ENCODE measurements at places on chromosomes 4 and X.

DNA sequence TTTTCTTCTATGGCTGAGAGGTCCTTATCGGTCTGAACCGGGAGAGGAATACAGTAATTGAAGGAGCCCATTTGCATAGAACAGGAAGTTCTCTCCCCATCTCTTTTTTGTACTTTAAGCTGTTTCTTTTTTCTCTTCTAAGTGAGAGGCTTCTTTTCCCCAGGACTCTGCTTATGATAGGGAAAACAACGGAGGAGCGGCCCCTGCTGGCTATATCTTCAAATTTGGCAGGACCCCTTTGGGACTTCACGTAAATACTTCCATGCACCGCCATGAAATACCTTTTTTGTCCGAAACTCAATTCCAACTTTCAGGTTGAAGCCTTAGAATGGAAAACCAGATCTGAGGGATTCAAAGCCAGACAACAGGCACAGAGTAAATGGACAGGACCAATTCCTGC, 1153.0 kb upstream of the INTU start:
- no peak for DNase-seq

GRCh38 chr4:98564852-98565251, 93.6 kb downstream of the TSPAN5 start:
- no peak for DNase-seq

DNA sequence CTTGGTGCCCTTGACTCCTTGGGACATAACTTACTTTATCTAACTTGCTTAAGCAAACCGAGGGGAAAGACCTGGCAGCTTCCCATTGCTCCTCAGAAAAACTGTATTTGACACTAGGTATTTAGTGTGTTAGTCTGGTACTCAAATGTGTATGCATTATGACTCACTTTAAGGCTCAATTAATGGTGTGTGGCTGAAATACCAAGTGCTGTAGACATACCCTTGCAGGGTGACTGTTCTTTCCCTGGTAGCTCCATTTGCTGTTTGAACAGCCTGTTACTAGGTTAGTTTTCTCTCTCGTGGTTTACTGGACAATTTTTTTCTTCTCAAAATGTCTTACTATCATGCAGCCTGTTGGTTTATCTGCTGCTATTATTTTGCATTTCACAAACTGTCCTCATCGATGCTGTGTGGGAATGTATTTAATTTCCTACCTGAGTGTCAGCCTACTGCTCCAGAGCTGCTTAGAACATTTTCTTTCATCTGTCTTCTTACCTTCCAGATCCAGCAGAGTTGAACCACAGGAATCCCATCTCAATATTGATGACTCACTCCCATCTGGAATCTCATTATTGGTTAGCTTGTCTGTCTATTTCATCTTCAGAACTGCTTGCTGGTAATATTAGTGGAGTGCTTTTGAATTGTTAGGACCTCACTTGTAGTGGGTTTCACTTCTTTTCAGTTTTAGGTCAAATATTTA, 158.0 kb upstream of the FAT1 start:
- DNase-seq: no peak

GRCh38 chrX:154517101-154517781, 1.2 kb upstream of the FAM3A start:
- no peak for DNase-seq

DNA sequence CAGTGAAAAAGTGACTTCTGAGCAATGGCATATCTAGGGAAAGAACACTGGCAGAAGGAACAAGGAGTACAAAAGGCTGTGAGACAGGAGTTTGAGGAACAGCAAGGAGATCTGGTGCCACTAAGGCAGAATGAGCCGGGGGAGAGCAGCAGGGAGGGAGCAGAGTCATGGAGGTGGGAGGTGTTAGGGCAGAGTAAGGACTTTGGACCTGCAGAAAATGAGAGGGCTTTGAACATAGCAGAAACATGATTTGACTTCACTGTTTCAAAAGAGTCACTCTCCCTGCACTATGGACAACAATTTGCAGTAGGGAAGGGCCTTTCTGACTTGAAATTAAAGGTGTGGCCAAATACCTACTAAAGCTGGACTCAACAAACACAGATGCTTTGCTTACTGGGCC, 356.2 kb downstream of the ADGRL3 start:
- DNase-seq: no peak

DNA sequence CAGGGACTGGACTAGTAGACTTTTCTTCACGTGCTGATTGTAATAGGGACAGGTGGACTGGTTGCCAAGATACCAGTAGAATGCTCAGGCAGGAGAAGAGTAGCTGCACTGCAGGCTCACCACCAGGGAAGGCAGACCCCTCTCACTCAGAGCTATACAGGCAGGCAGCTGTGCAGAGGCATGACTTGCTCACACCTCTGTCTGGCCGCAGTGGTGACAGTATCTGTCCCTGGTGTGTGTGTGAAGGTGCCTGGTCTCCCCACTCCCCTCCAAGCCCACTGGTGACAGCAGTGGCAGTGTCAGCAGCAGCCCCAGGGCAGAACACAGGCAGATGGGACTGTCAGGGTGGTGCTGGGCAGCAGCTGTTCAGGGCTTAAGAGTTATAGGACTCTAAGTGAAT, 140.7 kb downstream of the RPS6KA6 start:
- no peak for DNase-seq

DNA sequence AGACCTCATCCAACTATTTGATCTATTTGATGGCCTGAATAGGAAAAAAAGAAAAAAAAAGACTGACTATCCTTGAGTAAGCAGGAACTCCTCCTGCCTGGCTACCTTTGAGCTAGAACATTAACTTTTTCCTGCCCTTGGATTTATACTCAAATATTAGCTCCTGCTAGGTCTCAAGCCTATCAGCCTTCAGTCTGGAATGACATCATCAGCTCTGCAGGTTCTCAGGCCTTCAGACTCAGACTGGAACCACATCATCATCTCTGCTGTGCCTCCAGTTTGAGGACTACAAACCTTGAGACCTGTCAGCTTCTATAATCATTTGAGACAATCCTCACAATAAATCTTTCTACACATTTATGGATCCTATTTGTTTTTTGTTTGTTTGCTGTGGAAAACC, 754.0 kb upstream of the SLIT2 start:
- no peak for DNase-seq

GRCh38 chr4:41681054-41681453, 67.5 kb downstream of the PHOX2B start:
- no peak for DNase-seq

DNA sequence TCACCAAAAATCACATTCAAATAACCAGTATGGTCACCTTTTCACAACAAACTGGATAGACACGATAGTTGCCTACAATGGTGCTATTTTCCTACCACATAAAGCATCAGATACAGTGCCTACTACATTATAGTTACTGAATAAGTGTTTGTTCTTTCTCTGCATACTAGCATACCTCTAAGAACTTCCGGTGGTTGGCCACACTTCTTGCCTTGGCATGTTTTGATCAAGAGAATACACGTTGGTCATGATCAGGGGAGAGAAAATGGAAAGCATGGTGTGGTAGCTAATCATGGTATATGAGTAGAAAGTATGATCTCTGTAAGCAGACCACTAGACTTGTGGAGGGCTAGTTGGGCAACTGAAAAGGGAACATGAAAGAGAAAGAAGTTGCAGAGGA, 322.8 kb upstream of the DIAPH2 start:
- no peak for DNase-seq

DNA sequence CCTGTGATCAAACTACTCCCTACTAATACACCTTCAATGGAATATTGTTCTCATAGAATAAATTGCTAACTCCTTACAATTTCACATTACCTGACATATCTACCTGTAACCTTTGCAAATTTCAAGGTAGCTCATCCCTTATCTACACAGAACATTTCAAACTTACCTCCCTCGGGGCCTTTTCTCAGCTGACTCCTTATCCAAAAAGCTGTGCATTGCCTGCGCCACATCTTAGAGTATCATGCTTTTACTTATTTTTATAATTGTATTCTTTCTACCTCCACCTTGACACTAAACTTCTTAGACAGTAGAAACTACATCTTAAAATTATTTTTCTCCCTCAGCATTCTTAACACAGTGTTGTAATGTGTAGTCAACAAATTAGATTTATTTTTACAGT, 198.5 kb downstream of the FBXO8 start:
- DNase-seq: no peak

DNA sequence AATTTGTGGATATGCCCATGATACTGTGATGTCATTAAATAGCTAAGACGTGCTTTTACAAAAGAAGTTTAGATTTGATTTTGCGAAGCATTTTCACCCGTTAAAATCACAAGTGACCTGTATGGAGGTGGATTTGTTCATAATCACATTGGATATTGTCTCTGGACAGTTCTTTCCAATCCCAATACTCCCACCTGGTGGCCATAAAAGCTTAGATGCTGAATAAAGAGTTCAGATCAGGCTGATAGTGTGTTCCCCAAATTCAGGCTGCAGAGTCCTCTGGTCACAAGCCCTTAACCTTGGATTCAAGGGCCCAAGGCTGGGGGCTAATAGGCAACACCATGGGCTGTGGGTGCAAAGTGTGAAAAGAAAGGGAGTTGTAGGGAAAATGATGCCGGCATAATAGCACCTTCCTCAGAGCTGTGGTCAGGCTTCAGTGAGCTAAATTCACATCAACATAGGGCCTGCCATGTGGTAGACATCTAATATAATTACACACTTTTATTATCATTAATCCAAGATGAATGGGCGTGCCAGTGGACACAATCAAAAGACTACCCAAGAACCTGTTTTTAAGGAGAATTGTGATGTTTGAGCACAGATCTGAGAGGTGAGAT, 28.1 kb downstream of the SMIM43 start:
- no peak for DNase-seq

GRCh38 chrX:72714478-72714916, 391 bp upstream of the PHKA1 start:
- DNase-seq: no peak

GRCh38 chr4:56690393-56690792, 9.3 kb upstream of the HOPX start:
- DNase-seq: no peak

- DNase-seq: no peak
Observed at GRCh38 chr4:130738233-130738632, 1642.3 kb downstream of the C4orf33 start.

DNA sequence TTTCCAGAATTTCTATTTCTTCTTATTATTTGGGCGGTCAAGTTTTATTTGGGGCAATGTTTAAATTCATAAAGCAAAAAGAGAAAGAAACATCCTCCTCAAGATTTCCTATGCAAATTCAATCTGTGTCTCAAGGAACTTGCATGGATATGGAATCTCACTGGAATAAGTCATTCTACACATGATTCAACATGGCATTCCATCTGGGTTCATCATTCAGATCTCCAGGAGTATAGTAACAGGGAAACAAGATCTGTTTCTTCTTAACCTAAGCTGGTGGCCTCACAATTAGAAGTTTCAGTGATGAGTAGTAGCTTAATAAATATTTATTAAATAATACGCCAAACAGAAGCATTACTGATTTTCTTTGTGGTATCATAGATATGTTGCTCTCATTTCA, 19.8 kb downstream of the KLHL34 start:
- no peak for DNase-seq

DNA sequence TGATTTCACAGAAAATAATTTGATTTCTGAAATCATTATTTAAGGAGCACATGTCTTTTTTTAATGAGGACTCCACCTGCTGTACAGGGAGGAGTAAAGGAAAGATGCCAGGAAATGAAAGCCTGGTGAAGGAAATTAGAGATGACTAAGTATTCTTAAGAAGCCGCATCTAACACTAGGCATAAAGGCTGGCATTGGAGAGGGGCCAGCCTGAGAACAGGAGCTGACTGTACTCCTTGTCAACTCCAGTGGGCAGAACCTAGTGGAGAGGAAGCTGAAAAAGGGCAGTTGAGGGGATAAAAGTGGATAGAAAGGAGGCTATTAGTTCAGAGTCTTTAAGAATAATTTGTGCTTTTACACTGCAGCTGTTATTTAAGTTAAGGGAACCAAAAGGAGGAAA, 393.0 kb downstream of the PPP1R2C start:
- DNase-seq: no peak

GRCh38 chr4:108172753-108173598, 4.2 kb upstream of the LEF1 start:
- peak; percentile 63 for DNase-seq

DNA sequence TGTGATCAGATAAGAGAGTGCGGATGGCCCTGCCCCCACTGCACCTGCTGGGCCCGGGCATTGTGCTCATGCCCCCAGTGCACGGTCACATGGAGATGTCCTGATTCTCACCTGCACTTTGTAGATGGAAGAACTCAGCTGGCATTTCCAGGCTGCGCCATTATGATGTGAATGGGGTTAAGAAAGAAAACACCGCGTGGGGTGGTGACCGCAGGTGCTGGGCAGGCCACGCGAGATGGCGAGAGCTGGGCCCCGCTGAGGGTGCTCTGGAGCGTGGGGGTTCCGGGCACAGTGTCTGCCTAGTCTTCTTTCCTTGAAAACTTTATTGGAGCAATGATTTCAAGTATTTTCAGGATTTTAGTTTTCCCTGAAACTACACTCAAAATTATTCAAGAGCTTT, 17.8 kb upstream of the HGFAC start:
- DNase-seq: no peak

DNA sequence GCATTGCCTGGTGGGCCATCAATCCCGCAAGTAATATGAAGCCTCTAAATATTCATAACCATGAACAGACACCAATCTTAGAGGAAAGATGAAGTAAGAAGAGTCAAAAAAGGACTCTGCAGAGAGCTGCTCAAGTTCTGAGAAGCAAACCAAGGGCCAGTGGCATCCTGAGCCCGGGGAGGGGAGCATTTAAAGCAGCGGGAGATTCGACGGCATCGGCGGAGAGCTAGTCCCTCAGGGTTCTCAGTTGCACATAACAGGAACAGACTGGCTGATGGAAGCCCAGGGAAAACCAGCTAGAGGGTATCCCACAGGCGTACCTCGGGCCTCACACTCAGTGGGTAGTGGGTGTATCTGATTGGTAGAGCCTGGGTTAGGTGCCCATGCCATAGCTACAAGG, 4.9 kb upstream of the PNMA6E start:
- no peak for DNase-seq

GRCh38 chr4:182207830-182208396, 35.3 kb upstream of the TENM3 start:
- DNase-seq: no peak

DNA sequence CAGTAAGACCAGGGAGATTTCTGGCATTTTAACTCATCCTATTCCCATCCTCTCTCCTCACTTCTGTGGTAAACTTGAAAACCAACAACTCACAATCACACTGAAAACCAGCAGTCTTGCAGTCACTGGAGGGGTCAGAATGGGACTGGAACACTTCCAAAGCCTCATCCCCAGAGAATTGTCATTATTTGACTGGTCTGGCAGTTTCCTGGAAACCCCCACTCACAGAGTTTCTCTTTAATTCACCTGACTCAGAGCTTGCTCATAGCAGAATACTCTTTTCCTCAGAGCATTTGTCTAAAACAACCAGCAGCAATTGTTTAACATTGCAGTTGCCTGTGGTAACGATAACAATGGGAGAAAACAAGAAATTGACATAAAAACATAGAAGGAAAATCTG, 7.3 kb upstream of the RAB9B start:
- DNase-seq: no peak

- no peak for DNase-seq
Observed at GRCh38 chr4:81204571-81204970, 10.5 kb downstream of the PRKG2 start.

- no peak for DNase-seq
Observed at GRCh38 chr4:6908432-6909112, 1.1 kb upstream of the TBC1D14 start.

GRCh38 chr4:147362938-147363337, 118.0 kb upstream of the EDNRA start:
- DNase-seq: no peak

GRCh38 chrX:131201986-131202385, 87.1 kb downstream of the IGSF1 start:
- DNase-seq: no peak
